GM13976 (cell line): ENCODE measurements at places on chromosomes 3 and 15.

DNA sequence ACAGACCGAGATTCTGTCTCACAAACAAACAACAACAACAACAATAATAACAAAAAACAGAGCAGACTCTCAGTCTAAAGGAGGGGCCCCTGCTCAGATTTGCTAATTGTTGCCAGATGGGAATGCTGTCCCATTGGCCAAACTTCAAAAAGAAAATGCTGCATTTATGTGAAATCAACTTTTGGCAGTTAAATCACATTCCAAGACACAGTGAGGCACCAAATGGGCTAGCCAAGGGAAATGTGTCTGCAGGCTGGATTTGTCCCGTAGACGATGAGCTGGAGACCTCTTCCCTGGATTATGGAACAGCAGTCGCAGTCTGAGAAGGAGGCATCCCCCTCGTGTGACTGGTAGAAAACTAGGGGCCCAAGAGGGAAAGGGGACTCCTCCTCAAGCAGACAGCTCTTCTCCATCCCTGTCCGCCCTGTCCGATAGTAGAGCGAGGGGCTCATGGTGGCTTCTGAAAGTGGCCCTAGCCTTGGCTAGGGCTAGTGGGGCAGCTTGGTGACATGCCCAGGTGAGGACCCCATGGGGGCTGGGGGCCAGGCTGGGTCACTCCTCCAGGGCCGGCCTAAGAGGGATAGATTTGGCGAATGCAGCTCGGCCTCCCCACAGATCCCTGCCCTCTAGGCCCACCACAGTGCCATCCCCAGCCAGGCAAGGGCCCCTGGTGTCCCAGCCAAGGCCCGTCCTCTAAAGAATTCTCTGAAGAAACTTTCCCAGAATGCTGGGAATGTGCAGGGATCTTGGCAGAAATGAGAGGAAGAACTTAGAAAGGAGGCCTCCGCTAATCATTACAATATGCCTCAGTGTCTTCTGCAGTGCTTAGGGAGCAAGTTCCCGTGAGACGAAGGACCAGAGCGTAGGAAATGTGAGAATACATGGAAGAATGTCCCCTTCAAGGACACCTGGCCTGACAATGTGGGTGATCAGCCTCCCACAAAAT is 2.0 kb downstream of the SLC22A14 start:
- DNase-seq: no peak

DNA sequence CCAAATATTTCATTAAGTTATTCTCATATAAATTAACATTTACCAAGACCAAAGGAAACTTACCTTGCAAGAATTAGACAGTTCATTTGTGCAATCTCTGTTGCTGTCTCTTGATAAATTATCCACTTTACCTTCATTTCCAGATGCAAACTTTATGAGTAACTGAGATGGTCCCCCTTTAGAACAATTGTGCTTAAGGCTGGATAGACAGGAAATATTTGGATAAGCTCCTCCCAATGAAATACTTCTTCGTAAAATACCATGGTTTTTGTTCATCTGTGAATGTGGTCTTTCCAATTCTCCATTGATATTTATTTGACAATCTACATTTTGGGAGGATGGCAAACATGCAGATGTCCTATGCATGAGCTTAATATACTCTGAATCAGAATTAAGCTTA is 78.2 kb downstream of the NEDD4 start:
- no peak for DNase-seq

GRCh38 chr3:3816034-3816433 is 16.8 kb downstream of the LRRN1 start:
- DNase-seq: no peak

DNA sequence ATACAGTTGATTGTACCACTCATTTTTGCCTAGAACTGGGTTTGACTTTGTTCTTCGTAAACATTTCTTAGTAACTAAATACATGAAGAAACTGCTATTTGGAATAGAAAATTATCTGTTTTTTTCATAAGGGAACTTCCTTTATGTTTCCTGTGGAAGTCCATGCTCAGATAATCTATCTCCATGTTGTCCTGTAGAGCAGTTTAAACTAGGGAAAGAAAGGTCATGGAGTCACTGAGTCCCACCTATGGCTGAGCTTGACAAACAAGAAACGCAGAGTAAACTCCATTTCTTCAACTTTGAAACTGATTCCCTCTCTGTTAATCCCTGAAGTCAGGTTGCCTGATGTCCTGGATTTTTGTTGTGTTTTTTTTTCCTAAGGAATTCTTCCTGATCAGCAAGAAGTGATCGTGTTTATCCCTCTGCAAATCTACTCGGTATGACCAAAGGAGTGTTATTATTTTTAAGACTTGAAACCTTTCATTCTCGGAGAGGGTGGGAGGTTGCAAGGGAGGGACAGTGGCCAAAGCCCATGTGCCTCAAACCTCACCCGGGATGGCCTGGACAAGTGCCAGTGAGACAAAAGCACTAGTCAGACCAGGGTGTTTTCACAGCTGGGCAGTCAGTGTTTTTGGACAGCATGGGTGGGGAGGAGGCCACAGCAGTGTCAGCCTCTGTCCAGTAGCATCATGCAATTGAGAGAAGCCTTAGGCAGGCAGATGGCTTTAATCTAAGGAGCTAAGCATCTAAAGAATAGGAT is 129.8 kb upstream of the PHLDB2 start:
- DNase-seq: no peak

GRCh38 chr3:174120997-174121396 is 723.5 kb downstream of the NLGN1 start:
- no peak for DNase-seq

DNA sequence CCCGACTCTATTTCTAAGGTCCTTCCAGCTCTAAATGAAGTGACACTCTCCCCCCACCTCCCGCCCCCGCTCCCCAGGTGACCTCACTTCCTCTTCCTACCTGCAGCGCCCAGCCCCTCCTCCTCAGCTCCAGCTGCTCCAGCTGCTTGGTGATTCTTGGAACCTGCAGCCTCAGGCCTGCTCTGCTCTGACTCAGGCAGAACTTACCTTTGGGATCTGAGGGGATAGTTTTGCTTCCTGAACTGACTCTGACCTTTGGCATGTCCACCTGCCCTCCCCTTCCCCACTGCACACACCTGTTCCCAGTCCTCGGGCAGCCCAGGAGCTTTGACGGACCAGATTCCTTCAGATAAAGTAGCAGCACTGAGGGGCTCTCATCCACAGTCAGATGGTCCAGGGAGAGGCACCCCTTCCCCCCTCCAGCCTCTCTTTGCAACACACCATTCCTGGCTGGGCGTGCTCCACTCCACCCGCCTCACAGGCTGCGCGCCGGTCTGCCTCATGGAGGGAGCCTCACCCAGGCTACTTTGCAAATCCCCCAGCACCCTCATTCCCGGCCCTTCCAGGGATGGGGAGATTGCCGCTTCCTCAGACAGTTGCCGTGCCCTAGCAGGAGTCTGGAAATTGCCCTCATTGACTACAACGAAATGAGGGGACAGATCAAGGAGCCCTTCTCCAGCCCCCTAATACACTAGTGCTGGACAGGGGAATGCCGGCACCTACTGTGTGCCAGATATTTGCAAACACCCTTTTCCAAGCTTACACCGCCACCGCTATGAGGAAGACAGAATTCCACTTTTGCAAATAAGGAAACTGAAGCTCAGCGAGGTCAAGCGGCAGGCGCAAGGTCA is 692 bp upstream of the C15orf39 start:
- peak; percentile 76 for DNase-seq

- DNase-seq: no peak
Observed at GRCh38 chr15:51982770-51983103, 11.2 kb upstream of the LEO1 start.
